ENCODE measurements at places on chromosomes 7 and 10.
A peak's percentile ranks its signal among the peaks of the same experiment; 100 is the strongest.

DNA sequence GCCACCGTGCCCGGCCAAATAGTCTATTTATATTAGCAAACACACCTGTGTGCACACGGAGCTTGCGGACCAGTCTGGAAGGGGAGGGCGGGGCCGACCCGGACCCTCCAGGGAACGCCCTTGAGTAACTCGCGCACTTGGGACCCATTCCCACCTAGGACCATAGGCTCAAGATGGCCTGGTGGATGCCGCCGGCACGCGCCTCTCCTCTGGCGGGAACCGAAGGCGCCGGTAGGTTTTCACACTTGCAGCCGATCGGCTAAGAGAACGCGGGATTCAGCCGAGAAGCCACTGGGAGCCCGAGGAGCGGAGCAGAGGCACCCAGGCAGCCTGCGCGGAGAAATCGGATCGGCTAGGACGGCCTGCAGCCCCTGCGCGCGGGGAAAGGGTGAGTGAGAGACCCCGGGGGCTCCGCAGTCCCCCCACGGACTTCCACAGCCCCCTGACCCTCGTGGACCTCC lies 18.9 kb downstream of the IFT22 start:
- no peak for DNase-seq

DNA sequence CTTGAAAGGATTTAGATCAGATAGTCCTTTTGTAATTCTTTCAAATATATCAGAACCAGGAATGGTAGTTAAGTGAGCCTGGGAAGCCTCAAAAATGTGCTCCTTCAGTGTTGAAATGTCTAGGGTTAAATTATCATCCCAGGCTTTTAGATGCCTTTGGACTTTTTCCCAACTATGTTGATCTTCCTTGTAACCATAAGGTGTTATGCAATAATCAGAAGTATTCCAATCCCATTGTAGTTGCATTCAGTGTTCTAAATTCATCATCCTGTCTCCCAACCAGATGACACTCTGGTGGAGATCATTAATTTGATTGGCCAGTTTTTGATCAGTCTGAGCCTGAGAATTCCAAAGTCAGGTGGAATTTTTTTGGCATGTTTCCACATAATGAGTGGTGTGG lies 35.1 kb upstream of the AKR1C2 start:
- DNase-seq = peak; percentile 18

DNA sequence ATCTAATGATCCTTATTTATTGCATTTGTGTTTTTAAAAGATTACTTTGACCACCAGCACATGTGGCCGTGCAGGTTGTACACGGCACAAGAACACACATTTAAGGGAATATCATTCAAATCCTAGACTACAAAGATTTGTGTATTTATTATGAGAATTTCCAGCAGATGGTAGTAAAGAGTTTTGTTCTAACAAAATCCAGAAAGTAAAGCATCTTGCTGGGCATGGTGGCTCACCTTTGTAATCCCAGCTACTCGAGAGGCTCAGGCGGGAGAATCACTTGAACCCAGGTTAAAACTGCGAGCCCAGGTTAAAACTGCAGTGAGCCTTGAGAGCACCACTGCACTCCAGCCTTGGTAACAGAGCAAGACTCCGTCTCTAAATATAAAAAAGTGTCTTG lies 31.5 kb downstream of the MACROH2A2 start:
- DNase-seq = no peak

- peak; percentile 54 for DNase-seq
Observed at GRCh38 chr10:6409971-6410643, 170.0 kb downstream of the PRKCQ start.

DNA sequence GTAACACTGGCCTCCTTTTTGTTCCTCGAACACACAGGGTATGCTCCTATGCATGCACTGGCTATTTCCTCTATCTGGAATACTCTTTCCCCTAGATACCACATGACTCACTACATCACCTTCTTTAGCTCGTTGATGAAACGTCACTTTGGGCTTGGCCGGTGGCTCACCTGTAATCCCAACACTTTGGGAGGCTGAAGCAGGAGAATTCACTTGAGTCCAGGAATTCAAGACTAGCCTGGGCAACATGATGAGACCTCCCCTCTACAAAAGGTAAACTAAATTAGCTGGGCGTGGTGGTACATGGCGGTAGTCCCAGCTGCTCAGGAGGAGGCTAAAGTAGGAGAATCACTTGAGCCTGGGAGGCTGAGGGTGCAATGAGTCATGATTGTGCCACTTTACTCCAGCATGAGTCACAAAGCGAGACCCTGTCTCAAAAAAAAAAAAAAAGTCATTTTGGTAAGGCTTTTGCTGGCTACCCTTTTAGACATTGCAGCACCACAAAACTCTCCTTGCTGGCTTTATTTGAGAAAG lies 14.5 kb downstream of the ANKIB1 start:
- no peak for DNase-seq

- peak; percentile 54 for DNase-seq
Observed at GRCh38 chr7:14988941-14989340, 86.4 kb upstream of the DGKB start.

GRCh38 chr10:31272841-31273240 lies 46.2 kb upstream of the ZEB1 start:
- no peak for DNase-seq

DNA sequence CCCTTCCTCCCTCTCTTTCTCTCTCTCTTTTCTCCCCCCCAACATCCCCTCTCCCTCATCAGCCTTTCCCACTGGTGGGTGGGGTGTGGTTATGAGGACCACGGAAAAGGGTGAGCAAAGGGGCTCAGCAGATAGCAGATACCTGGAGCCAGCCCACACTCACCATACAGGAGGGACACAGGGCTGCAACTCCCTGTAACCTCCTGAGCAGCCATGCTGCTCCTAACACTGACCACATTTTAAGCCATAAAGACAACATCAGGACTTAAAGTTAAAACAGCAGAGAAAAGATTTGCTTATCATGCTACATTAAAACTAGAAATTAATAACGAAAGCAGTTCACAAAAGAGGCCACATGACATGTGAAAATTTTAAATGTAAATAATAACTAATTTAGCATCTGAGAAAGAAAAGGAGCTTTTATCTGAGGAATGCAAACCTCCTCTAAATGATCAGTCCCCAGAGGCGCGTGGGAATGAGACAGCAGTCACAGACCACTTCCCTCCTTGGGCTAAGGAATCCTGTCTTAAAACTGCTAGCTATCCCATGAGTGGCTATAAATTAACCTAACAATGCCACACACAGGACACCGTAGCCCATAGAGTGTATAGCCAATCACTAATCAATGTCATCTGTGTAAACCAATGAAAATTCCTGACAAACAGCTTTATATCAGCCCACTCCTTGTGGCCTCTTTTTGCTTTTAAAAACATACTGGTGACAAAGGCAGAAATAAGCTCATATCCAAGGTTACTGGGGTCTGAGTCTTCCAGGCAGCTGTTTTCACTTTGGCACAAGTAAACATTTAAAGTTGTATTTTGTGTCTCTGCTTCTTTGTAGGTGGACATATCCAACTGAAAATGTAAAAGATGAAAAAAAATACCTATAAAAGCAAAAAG lies 33.3 kb downstream of the PKD1L1 start:
- DNase-seq = peak; percentile 55

GRCh38 chr7:23396222-23397015 lies 73.9 kb downstream of the IGF2BP3 start:
- no peak for DNase-seq

- DNase-seq = no peak
Observed at GRCh38 chr7:24545215-24545614, 28.0 kb upstream of the PALS2 start.

GRCh38 chr10:14116837-14117236 lies 213.9 kb downstream of the FRMD4A start:
- no peak for DNase-seq

- peak; percentile 90 for DNase-seq
Observed at GRCh38 chr10:77501152-77501845, 136.3 kb downstream of the KCNMA1 start.

DNA sequence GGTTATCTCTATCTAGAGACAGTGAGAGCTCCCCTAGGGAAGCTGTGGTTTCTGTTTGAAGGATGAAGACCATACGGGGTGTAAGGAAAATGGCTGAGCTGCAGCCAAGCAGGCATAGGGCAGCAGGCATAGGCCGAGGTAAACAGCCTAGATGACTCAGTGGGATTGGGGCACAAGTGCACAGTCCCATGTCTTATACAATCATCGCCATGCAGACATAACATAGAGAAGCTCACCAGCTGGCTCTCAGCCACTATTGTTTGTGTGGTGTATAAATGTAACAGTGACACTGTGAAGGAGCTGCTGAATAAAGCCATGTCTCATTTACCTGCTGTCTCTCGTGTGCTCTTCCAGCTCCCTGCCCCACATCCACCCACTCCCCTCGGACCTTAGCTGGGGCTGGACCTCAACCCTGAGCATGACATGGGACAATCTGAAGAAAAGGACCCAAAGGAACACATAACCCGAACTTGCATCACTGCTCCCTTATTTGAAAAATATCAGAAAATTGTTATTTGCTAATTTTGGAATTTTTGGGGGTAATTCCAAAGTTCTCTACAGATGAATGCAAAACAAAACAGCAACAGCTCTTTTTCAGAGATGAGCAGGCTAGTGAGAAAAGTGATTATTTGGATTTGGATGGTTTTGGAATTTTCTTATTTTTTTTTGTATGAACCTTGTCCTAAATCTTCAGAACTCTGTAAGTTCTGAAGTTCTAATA lies 582.7 kb downstream of the REEP3 start:
- DNase-seq = no peak

- DNase-seq = peak; percentile 32
Observed at GRCh38 chr10:31083765-31084184, 52.1 kb upstream of the ZNF438 start.

DNA sequence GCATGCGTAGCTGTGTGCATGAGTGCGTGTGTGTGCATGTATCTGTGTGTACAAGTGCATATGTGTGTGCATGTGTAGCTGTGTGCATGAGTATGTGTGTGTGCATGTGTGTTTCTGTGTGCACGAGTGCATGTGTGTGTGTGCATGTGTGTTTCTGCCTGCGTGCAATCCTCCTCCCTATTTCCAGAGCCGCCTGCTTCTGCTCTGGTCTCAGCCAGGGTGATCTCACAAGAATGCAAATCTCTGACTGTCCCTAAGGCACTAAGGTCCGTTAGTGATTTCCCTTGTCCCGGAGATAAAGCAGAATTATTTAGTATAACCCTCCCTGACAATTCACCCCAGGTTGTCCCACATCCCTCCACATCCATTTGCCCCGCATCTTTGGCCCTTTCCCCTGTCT lies 530.3 kb downstream of the TCERG1L start:
- no peak for DNase-seq

- no peak for DNase-seq
Observed at GRCh38 chr7:81492910-81493309, 276.9 kb downstream of the HGF start.

DNA sequence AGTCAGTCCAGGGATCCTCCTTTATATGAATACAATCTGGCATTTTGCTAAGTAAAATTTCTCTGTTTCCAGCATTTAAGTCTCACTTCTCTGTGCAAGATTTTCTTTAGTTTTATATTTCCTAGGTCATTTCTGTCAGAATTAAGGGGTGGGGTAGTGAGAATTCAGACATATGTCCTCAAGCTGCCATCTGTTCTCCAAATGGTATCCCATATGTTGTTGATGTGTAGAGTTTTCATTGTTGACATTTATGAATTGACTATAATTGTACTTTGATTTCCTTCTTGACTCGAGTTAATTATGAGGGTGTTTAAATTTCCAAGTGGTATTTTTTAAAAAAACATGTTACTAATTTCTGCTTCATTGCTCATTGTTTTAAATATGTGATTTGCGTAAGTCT lies 148.8 kb downstream of the NPSR1 start:
- no peak for DNase-seq

- DNase-seq = no peak
Observed at GRCh38 chr7:121049028-121049791, 60.7 kb downstream of the CPED1 start.

DNA sequence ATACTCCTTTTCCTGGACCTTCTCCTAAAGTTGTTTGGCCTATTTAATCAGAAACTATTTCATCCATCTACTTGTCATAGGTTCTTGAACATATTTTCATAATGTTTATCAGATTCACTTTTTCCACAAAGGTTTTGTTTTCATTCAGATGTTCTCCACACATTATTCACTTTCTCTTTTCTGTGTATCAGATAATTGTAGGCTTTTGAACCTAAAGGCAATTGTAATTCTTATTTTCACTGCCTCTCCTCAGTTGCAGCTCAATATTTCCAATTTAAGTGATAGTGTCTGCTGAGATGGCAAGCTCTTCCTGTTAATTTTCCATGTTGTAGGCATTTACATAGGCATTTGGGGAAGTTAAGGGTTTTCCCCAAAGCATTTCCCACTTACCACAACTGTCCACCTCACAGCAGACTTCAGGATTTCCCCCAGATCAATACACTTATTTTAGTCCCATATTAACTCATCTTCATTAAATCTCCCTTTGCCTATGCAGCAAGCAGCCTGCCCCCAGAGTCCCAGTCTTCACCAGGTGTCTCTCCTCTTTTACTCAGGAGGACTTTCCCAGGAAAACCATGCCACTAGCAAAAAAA lies 12.3 kb upstream of the IKZF1 start:
- DNase-seq = no peak

DNA sequence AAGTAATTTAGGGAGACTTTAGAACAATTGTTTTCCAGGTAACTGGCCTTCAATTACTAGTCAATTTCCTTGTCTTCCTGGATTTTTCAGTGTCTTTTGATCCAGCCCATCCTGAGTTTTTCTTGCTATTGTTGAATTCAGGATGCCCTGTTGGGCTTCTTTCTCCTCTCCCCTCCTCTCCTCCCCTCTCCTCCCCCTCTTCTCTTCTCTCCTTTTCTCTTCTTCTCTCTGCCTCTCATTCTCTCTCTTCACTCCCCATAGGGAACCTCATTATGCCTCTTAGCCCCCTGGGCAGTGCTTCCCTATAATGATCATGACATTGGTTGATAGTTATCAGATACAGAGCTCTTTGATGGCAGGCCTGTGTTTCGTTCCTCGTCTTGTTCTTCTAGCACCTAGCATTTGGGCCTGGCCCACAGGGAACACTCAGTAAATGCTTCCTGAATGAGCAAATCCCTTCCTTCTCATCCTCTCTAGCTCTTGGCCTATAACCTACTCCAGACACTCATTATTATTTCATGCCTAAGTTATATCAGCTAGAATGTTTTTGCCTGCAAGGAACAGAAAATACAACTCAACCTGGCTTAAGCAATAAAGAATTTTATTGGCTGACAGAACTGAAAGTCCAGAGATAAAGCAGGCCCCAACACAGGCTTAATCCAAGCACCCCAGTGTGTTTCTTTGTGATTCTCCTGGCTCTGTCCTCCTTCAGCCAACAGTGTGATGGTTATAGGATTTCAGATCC lies 56.8 kb downstream of the CACNB2 start:
- DNase-seq = no peak

GRCh38 chr7:132244903-132245480 lies 331.3 kb downstream of the PLXNA4 start:
- no peak for DNase-seq

GRCh38 chr7:30734497-30734896 lies 17.4 kb upstream of the INMT start:
- no peak for DNase-seq
